ENCODE measurements at places on chromosomes 3 and 15. TPM values are rescaled to one million over a fixed set of nuclear protein-coding genes. Genes with fewer than 3 reads are reported as not detected.

GABRR3 gene
- total RNA-seq, result not detected

PRR20G gene
- total RNA-seq, result not detected

PARP15 gene
- 23.5 TPM for total RNA-seq

GALNT15 gene
- total RNA-seq, result 0.35 TPM

PIGX gene
- 46.1 TPM for total RNA-seq

TNNC1 gene
- total RNA-seq, result 6.6 TPM

DET1 gene
- 4.0 TPM for total RNA-seq

- no peak for DNase-seq
These were observed 10.3 kb upstream of the DNAJC13 start for GRCh38 chr3:132407025-132407424.

DNA sequence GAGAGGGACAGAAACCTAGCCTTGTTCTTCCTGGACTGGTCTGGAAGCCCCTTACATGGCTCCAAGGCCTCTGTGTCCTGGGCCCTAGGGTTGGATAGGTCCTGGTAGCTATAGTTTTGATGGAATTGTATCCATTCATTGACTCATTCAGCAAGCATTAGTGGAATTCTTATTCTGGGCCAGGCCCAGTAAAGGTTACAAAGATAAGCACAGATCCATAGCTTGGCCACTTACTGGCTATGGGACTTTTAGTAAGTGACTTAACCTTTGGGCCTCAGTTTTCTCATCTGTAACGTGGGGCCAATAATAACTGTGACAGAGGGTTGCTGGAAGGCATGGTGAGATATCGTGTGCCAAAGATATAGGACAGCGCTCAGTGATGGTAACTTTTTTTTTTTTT, 13.6 kb upstream of the DAG1 start:
- DNase-seq, result no peak

- DNase-seq, result no peak
These were observed 89.3 kb downstream of the RASA2 start for GRCh38 chr3:141575879-141576743.

GRCh38 chr3:89889386-89889785, 782.0 kb downstream of the EPHA3 start:
- no peak for DNase-seq

DNA sequence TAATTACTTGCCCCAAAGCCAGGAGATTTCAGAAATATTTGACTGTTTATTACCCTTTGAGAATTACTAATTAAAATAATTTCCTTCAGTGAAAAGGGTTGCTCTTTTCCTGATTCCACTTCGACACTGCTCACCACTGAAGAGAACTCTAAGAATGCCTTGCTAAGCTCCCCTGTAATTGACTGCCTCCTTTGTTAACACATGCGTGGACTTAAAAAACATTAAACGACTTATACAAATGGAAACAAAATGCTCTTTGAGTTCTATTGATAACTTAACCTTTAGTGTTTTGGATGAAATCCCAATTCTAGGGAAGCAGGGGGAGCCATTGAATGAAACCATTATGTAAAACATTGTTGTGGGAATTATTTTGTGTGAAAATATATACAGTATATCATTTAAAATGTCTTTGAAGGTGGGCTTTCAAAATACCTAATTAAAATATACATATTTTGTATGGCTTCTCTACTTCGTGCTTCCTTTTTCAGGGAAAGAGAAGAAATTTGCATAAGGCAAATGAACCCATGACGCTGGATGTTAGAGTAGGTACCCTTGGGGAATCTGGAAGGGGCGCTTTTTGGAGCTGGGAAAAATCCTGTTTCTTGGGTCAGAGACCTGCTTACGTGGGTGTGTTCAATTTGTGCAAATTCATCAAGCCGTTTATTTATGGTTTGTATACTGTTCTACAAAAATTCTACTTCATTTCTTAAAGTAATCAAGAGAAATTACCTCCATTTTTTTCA, 64.2 kb downstream of the WWTR1 start:
- no peak for DNase-seq

DNA sequence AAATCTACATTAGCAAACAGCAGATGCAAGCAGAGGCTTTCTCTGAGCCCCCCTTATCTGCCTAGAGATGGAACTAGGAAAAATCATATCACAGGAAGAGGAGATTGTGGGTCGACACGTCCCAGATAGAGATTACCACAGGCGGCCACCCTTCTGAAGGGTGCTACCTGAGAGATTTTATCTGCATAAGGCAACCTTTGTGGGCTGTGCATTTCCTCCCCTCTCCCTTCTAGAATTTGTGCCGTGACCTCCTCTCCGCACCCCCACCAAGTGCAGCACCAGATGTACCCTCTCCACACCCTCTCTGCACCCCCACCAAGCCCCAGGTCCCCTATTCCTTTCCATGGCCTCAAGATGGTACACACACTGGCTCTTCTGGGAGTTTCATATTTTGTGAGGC, 27.4 kb downstream of the METTL6 start:
- no peak for DNase-seq

DNA sequence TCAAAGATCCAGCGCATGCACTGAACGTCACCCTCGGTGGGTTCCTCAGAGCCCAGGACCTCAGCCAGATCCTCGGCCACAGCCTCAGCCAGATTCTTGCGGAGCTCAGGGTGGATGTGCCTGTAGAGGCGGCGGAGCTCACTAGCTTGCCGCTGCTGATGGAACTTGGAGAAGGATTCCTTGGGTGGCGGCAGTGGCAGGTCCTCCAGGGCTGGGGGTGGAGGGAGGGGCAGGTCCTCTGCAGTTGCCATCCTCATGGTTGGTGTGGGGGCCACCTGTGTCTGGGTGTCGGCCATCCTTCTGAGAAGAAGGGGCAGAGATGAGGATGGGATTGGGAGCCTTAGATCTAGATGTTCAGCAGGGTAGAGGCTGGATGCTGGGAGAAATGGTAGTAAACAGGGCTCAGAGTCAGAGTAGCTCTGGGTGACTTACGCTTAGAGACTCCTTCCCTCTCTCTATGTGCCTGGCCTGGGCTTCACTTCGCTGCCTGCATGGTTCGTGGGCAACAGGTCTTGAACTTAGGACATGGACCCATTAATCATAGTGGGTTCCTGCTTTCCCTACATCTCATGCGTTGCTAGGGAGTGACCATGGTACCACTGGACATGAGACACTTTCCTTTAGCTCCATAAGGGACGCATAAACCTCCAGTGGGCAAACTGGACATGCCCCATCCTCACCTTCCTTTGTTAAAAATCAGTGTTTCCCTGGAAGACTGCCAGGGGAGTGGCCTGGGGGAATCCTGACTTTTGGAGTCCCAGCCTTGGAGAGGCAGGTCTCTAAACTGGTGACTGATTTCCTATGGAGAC, 3.0 kb downstream of the XIRP1 start:
- DNase-seq, result no peak
